HFF-Myc (cell line): ENCODE measurements at places on chromosomes 3 and 15.
A peak's percentile ranks its signal among the peaks of the same experiment; 100 is the strongest.

GRCh38 chr15:42359249-42359648 lies at the start of gene CAPN3:
CAPN3 (plus strand) TSS chr15:42359501; CDS start chr15:42359806, 305 bp downstream.
- no peak for DNase-seq

GRCh38 chr15:88904257-88904623 lies 8.9 kb upstream of the HAPLN3 start:
- no peak for DNase-seq

DNA sequence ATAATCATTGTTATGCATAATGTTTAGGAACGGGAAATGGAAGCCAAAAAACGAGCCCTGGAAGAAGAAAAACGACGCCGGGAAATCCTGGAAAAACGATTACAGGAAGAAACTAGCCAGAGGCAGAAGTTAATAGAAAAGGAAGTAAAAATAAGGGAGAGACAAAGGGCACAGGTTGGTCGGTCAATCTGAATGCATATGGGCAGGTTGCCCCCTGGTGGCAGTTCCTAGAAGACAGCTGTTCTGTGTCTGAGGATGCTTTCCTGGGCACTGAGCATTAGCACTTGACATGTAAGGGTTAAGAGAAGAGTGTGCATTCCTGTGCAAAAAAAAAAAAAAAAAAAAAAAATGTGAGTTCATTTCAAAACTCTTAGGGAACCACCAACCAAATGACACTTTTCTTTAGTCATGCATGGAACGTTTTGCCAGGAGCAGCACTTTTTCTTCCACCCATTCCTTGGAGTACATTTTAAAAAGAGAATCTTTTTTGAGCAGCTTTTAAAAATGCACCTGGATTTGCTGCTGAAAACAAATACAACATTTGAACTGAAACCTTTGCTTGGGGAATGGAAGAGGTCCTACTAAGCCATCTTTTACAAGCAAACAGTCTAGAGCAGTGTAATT lies 11.1 kb upstream of the ABHD10 start:
- DNase-seq, result peak; percentile 79

- DNase-seq, result no peak
These were observed 23.8 kb downstream of the MEIS2 start for GRCh38 chr15:37076543-37076942.

GRCh38 chr3:108552267-108553159 lies 36.7 kb downstream of the CIP2A start:
- peak; percentile 15 for DNase-seq

DNA sequence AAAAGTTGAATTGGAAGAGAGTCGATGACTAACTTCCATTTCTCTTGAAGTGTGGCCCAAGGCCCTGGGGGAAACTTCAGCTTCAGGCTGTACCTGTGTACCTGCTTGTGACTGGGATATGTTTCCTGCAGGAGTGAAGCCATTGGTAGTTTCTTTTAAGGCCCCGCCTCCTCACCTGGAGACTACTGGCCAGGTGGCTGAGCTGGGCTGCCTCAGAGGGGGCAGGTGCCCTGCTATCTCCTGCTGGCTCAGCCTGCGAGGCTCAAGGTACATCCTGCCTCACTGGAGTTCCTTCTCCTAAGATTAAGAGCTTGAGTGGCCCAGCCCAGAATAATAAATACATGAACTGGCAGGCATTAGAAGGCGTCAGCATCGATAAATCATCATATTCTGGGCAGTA lies 121.6 kb upstream of the ROPN1 start:
- no peak for DNase-seq

DNA sequence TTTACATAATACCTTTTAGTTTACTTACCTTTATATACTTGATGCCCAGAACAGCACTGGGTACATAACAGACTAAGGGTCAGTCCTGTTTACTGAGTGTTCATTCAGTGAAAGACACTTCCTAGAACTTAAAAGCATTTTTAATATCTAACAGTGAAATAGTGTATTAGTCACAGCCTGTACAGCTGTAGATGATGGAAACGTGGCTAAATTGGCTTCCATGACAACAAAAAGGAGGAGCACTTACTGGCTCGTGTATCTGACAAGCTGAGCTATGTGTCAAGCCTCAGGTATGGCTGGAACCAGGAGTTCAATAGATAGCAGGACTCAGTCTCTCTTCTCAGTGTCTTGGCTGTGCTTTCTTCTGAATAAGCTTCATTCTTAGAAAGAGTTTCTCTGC lies 40.2 kb downstream of the CMTM8 start:
- no peak for DNase-seq

- no peak for DNase-seq
These were observed 256.1 kb downstream of the PLCL2 start for GRCh38 chr3:17140670-17141505.

GRCh38 chr15:79089890-79090486 lies 592 bp downstream of the RASGRF1 start:
- no peak for DNase-seq

- no peak for DNase-seq
These were observed 59.1 kb upstream of the RASGRP1 start for GRCh38 chr15:38623744-38624143.

GRCh38 chr3:115659253-115660220 lies 36.2 kb downstream of the GAP43 start:
- DNase-seq, result no peak

DNA sequence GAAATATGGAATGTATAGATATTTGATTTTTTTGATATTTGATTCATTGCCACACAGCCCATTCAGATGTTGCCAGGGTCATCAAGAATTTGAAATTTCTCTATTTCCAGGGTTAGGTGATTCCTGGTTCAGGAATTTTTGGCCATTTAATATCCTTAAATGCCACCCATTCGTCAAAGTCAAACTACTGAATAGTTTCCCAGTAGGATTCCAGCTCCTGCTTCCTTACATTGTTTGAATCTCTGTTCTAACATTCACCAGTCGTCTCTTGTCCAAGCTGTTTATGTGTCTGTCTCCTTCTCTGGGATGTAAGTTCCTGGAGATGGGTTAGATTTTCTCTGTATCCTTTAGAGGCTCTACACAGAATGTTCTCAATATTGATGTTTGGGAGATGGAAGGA lies 124.9 kb upstream of the TLE3 start:
- DNase-seq, result no peak

DNA sequence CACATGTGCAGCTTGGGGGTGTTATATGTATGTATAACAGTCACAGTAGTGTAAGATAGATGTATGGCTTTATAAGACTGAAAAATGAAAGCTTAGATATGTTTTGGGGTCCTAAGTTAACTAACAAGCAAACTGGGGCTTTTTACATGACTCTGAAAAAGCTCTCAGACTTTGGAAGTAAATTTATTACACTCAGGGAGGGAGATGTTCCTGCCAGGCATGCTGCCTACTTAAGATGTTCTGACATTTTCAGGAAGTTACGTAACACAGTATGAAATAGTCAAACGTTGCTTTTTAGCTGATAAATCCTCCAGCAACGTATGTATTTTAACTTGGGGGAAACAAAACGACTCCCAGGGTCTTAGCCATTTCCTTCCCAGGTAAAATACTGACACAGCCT lies 1.7 kb upstream of the IFT57 start:
- no peak for DNase-seq

- DNase-seq, result no peak
These were observed 584.3 kb downstream of the AGBL1 start for GRCh38 chr15:86663979-86664378.

DNA sequence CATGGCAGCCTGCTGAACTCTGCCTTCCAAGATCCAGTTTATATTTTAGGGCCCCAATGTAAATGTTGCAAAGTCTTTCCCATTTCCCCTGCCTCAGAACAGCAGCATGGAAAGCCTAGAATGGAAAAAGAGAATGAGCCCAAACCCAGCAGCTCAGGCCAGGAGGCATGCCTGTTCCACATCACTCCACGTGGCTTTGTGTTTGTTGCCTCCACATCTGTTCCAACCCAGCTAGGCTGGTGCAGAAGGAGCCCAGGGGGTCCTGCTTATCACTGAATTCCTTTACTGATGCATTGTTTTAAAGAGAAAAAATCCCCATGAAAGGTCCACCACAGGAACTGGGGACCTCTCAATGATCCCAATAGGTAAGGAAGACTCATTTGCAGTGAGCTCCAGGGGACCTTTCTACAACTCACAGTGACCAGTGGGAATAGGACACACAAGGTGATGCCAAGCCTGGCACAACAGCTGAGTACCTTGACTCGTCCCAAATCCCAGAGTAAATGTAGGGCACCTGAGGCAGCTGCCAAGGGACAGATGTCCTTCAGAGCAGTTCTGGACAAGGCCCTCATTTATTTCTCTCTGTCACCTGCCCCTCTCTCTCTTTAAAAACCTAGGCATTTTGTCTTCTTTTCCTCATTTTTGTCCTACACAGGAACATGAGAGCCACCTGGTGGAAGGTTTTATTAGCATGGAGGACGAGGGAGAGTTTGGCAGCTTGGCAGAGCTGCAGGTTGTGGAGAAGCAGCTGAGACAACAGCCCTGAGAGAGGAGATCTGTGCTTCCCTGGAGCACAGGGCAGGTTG lies 41.7 kb upstream of the ADAMTS17 start:
- no peak for DNase-seq

DNA sequence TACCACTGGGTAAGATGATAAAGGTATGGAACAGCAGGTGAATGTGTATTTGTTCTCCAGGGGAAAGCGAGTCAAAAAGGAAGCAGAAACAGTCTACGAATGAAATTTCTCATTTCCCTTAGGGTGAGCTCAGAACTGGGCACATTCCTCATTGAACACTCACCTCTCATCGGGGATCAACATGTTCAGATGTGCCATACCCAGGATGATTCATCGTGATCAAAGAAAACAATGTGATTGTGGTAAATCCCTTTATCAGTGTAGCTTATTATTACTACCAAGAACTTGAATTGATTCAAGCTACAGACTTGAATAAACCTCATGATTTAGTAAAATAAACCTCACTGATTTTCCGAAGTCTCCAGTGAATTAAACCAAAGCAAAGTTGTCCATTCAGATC lies 72.1 kb downstream of the GJD2 start:
- DNase-seq, result no peak

- no peak for DNase-seq
These were observed 86.6 kb downstream of the CHRD start for GRCh38 chr3:184466413-184466960.

GRCh38 chr3:70108072-70108471 lies 108.5 kb downstream of the SAMMSON start:
- DNase-seq, result peak; percentile 14

DNA sequence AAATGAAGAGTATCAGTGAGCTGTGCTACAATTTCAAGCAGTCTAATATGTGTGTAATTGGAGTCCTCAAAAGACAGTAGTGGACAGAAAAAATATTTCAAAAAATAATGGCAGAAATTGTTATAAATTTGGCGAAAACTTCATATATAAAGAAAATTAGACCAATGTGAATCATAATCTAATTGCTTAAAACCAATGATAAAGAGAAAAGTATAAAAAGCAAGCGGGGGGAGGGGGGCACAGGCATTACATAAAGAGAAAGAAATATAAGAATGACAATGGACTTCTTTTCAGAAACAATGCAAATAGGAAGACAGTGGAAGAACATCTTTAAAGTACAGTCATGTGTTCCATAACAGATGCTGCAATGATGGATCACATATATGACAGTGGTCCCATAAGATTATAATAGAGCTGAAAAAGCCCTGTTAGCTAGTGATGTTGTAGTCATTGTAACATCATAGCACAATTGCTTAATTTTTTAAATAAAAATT lies 7.9 kb upstream of the PXYLP1 start:
- DNase-seq, result no peak

DNA sequence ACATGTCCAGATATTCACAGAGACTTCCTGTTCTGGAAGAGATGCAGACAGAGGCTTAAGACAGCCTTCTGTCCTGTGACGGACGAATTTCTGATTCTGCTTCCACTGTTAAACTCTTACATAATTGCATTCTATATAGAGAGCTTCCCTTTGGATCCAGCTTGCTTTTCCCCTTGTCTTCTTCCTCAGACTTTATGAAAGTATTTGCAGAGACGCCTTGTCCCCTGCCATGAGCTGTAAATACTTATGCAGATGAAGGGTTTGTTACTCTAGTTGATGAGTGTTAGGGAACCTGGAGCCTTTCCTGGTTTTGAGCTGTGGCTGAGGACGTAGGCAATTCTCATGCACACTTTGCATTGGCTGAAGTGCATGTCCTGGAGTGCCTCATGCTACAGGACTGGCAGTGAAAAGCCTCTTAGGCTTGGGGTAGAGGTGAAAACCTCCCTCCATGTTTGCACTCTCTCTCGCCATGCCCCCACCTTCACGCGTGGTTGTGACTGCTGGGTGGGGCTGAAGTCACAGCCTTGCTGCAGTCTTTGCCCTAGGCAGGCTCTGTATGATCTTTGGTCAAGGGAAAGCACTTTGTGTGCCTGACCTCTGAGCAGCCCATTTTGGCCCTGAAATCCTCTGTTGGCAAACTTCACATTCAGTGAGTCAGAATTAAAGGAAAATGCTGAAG lies 286.6 kb downstream of the PTPRG start:
- DNase-seq, result no peak

DNA sequence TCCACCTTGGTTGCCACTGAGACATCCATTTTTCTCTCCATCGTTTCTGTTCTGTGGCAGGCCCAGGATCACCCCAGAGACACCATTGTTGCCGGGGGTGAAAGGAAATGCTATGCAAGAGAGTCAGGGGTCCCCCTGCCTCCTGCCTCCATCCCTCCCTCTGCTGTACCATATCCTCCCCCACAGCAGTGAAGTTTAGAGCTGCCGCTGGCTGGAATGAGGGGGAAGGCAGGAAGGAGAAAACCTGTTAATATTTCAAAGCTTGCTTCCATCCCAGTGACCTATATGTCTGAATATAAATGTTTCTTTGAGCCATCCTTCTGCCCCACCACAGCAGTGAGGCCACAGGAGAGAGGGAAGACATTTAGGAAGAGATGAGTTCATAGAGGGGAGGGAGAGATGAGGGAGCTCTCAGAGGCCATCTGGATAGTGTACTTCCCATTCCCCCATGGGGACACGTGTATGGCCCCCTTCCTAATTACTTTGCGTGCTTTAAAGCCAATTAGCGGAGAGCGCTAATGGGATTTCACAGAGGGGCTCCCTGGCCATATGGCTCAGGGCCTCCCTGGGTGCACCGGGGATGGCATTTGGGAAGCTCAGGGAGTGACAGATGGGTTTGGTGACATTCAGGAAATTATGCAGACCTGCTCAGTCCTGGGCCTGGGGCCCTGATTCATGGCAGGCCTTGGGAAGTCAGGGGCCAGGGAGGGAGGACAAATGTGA lies 40.4 kb upstream of the CHRNB4 start:
- no peak for DNase-seq

GRCh38 chr15:75098404-75098803 lies 75.0 kb downstream of the PPCDC start:
- DNase-seq, result no peak

DNA sequence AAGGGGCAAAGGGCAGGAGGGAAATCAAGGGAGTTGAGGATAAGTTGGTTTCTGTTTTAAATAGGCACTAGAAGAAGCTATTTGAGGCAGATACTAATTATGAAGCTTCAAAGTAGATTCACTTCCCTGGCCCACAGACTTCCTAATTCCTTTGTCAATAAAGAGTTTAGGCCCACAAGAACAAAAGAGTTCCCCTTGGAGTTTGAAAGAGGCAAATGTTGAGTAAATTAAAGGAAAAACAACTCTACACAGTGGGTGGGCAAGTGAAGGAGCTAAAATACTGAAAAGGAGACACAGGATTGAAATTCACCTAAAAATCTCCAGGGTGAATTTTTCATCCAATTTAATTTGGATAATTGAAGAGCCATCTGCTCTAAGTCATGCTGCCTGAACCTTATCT lies 411.7 kb upstream of the RORA start:
- no peak for DNase-seq
